ENCODE measurements at places on chromosomes 3 and 15.

GRCh38 chr3:42012935-42013690 lies 51.2 kb upstream of the ULK4 start:
- DNase-seq: peak; percentile 27

- DNase-seq: no peak
These were observed 18.8 kb upstream of the SATB1 start for GRCh38 chr3:18443665-18444594.

- no peak for DNase-seq
These were observed 99.5 kb upstream of the OSBPL11 start for GRCh38 chr3:125694761-125695294.

DNA sequence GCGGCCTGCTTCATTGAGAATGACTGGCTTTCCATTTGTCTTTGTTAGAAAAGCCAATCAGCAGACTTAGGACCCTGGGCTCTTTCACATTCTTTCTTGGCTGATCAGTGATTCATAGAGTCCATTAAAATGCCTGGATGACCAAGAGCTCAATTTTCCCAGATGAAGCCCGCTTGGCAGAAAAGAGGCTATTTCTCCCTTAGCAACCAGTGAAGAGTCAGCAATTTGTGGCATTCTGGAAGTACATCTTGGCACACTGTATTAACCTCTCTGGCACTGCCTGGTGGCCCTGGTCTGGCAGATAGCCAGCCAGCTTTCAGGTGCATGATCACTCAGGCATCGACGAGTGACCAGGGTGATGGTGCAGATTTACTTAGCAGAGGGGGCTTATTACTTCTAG lies 145.7 kb upstream of the PLAAT1 start:
- no peak for DNase-seq
